Activated CD8-positive, alpha-beta memory T cell treated with anti-CD3 and anti-CD28 coated beads, Interleukin-2, amount 50 U/mL, for 4 hours (primary cell): ENCODE measurements at places on chromosomes 5 and 9.

DNA sequence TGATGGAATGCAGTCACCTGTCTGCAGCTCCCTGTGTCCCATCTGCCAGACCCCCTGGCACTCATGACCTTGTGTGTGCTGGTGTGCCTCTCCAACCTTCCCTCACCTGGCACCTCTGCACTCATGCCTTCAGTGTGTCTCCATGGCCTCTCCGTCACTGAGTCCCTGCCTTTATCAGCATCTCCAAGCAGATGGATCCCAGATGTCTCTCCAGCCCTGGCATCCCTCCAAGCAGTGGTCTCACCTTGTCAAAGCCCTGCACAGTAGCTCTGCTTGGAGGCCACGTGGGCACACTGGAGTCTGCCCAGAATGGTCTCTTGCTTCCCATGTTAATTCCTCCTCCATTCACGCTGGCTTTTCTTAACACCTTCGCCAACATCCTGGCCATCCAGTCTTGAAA lies 84.8 kb downstream of the DAP start:
- DNase-seq: no peak

DNA sequence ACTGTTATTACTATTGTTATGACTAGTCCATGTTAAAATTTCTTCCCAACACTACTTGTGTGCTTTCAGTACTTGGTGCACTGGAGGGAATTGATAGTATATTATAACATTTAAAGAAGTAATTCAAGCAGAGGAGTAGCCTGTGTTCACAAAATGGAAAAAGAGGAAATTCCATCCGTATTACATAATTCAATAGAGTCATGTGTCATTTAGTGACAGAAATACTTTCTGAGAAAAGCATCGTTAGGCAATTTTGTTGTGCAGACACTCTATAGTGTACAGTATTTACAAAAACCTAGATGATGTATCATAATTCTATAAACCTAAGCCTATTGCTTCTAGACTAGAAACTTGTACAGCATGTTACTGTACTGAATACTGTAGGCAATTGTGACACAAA lies 78.3 kb upstream of the PCSK5 start:
- no peak for DNase-seq

DNA sequence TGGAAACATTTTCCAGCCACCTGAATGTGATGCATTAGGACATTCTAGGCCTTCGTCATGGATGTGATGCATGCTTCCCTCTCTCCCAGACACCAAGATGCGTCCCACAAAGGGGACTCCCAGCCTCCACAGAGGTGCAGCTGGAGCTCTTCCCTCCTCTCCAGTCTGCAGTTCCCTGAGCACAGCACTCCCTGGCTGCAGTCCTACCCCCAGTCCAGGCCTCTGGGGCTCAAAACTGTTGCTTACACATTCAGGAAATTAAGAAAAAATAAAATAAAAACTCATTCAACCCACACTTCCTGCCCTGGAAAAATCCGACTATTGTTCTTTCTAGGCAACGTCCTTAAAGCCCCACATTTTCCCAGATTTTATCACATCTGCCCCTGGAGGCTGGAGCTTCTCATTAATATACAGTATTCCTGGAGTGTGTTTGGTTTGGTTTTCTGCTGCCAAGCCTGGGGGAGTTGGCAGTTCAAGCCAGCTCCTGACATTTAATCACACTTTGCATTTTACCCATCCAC lies 78.4 kb upstream of the ICE1 start:
- no peak for DNase-seq

DNA sequence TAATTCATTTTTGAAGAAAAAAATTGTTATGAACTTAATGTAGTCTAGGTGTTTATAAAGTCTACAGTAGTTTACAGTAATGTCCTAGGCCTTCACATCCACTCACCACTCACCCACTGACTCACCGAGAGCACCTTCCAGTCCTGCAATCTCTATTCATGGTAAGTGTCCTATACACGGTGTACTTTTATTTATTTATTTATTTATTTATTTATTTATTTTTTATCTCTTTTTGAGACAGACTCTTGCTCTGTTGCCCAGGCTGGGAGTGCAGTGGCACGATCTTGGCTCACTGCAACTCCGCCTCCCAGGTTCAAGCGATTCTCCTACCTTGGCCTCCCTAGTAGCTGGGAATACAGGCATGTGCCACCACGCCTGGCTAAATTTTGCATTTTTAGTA lies 39.3 kb upstream of the PIK3R1 start:
- DNase-seq: no peak

- no peak for DNase-seq
Measured at GRCh38 chr9:15696979-15697378, 144.1 kb downstream of the CCDC171 start.

DNA sequence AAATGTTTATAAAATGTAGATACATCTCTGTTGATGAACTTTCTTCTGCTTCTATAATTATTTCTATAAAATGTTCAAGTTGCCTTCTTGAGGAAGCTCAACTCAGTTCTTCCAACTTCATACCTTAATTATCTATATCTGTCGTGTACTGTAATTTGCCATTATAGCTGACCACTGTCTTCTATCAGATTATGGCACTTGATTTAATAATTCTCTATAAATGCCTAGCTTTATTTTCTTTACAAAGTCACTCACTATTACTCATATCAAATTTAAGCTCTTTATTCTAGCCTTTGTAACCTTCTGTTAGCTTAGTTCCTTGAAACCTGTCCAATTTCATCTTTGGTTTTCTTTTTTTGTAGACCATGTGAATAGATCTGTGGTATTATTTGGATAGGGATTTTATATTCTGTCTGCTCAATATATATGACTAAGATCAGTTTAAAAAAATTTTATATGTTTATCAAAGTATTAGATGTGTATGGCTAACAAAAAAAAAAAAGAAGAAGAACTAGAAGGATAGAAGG lies 39.5 kb downstream of the SMC5 start:
- no peak for DNase-seq

DNA sequence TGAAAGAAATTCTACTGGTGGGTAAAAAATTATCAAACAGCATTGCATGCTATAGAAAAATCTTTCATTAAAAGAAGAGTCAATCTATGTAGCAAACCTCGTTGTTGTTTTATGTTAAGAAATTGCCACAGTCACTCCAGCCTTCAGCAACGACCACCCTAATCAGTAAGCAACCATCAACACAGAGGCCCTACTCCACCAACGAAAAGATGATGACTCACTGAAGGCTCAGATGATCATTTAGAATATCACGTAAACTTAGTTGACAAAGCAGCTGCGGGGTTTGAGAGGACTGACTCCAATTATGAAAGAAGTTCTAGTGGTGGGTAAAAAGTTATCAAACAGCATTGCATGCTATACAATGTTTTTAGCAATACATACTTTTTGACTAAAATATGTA lies 242.6 kb downstream of the DRD1 start:
- no peak for DNase-seq

DNA sequence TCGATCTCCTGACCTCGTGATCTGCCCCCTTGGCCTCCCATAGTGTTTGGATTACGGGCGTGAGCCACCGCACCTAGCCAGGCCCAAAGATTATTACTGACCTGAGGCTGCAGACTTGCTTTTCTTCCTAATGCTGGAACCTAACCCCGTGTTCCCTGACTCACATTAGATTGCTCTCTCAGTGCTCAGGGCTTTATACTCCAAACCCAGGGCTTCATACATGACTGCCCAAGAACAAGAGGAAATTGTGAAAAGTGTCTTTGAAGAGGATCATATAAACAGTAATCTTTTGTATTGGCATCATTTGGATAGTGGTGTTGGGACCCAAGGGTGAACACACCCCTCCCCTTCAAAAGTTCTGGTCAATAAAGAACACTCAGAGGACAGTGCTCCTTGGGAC lies 233.3 kb upstream of the TAS2R1 start:
- DNase-seq: no peak

- no peak for DNase-seq
Measured at GRCh38 chr5:310941-311434, 10.5 kb upstream of the AHRR start.

- no peak for DNase-seq
Measured at GRCh38 chr5:1002836-1003235, 5.8 kb upstream of the NKD2 start.

DNA sequence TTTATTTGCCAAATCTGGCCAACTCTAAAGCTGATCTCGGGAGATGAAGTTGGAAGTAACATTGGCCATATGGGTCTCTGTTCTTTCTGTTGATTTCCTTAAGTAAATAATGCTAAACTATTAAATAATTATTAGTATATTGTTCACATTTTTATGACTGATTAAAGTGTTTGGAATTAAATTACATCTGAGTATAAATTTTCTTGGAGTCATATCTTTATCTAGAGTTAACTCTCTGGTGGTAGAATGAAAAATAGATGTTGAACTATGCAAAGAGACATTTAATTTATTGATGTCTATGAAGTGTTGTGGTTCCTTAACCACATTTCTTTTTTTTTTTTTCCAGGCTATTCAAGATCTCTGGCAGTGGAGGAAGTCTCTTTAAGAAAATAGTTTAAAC lies 9.3 kb upstream of the FGF18 start:
- DNase-seq: no peak

DNA sequence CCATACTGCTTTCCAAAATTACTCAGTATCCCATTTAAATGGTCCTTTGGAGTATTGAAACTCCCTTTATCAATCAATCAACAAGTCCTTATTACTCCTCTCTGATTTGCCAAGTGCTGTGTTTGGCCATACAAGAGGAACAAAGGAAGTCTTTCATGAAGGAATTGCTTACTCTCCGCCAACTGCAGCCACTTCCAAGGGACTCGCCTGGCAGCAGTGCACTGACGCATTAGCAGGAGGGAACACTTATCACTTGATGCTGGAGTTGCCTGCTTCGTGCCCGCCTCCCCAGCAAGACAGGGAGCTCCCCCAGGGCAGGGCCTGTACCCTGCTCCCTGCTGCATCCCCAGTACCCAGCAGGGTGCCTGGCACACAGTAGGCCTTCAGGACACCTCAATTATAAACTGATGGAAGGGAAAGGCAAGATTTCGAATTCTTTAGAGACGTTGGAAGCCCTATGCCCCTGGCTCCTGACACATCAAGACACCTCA lies 97.9 kb downstream of the CRB2 start:
- DNase-seq: no peak

DNA sequence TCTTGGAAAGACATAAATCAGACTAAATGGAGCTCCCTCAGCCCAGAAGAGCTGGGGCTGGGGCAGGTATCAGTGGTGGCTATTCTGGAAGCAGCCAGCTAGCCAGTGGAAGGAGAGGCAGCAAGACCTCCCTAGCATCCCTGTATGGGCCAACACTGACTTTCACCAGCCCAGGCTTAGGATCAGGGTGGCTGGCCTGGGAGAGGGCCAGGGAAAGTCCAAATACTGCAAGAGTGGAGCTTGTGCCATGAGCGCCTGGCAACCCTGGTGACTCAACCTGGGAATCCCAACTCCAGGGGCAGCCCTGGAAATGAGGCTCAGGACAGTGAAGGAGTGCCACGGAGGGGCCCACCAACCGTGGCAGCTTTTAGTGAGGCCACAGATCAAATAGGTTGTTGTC lies 7.6 kb upstream of the IRF1 start:
- no peak for DNase-seq

DNA sequence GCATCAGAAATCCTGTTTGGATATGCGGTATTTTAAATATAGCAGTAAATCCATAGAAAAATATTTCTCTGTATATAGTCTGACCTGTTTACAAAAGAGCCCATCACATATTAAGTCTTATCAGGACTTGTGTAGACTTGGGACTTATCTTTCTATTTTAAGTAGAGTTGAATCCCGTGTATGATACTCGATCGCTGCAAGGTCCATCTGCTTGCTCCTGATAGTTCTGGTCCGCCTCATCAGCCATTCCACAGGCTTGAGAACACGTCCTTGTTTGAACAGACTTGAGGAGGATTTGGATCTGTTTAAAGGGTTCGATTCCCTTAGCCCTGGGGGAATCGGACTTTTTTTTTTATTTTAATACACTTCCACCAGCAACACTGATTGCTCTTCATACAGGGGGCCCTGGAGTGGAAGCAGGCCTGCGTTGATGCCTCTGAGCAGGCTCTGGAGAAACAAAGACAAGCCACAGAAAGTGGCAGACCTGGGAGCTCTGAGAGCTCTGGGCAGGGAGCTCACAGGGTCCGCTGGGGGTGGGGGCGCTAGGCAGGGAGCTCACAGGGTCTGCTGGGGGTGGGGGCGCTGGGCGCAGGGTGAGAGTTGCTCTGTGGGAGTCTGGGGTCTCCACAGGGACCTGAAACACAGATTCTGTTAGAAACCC lies 112.2 kb downstream of the MVB12B start:
- DNase-seq: no peak

DNA sequence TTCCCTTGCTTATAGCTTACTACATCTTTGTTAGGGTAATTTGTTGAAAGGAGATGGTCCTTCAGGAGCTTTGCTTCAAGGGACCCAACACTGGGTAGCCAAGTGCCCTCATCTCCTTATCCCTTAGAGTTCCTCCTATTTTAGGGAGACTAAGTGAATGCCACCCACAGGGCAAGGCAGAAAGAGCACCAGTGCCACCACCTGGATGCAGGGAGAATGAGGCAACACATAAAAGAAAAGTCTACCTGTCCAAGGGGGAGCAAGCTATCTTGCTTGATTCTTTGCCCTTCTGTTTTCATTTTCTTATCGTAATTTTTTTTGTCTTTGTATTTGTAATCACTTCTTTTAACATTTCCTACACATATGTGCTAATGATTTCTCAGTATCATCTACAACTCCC lies 205.5 kb downstream of the NPR3 start:
- DNase-seq: no peak

DNA sequence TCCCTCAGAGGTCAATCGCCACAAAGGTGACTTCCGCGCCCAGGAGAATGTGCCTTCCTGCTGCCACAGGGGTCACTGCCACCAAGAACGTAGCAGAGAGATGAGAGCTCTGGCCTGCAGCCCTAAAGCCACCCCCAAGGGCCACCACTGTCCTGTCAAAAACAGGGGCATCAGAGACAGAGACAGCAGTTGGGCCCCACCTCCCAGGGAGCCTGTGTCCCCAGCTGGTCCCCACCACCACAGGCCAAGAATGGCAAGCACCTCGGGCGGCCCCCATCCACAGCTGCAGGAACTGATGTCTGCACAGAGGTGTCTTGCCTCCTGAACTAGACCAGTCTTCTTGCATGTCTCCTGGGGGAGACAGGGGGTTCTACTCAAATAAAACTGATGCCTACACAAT lies 5.8 kb downstream of the SPATA31E1 start:
- DNase-seq: no peak

GRCh38 chr5:143057580-143057999 lies 287.4 kb downstream of the ARHGAP26 start:
- DNase-seq: no peak

DNA sequence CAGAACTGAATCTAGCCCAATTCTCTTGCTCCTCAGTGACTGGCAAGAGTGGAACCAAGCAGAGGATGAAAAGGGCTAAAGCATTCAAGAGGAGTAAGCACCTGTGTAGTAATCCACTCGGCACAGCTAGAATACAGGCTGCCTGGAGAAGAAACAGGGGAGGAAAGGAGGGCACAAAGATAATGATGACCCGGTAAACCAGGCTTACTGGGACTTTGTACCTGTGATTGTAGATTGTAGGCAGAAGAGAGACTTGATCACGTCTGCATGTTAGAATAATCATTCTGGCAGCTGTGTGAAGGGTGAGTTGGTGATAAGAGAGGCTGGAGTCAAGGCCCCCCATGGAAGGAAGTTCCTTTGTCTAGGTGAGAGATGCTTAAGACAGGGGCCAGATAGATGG lies 20.6 kb upstream of the TNFSF15 start:
- DNase-seq: no peak

- no peak for DNase-seq
Measured at GRCh38 chr5:53537711-53538110, 22.7 kb upstream of the NDUFS4 start.
